ENCODE measurements at places on chromosomes 3 and 15.

DNA sequence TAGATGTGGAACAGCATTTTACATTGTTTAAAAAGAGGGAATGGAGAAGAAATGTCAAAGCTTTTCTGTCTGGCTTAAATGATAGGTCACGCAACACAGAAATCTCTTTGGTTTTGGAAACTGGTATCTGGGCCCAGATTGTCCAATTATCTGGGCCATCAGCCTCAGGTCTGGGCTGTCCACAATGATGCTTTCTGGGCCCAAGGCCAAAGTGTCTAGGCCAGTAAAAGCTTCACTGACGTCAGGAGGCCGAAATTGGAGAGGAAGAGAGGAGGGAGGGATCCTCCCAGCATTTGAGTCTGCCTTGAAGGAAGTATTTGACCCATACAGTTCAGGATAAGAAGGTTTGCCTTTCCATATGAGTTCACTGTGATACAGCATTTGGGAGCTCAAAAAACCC is 60.7 kb upstream of the ALDH1A3 start:
- no peak for DNase-seq

- no peak for DNase-seq
Observed at GRCh38 chr15:68986322-68986721, 28.2 kb upstream of the NOX5 start.

DNA sequence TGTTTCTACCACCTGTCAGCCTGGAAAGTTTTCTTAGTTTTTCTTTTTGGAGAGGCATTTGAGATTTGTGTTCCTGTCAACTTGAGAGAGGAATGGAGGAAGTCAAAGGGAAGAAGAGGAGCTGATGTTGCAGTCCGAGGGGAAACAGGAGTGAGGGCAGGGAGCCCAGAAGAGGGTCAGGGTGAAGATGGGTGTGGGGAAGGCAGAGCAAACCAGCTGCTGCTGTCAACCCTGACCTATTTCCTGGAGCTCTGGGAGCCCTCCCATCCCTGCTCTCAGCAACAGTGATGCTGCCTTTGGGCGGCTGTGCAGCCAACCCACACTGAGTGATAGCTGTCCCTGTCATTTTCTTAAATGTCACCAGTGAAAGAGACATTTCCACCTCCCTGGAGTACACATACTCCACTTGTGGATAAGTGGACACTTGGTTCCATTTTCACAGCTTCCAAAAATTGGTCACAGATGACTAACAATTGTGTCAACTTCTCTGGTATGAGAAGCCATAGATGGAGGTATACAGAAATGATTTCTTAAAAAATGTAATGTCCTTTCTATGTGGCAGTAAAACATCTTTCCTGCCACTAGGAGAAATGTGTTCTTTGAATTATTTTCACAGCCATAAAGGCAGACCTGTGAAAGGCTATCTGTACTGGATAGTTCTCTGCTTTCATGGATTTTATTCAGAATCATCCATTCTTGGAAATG is 556.3 kb upstream of the TBL1XR1 start:
- no peak for DNase-seq

- DNase-seq, result no peak
Observed at GRCh38 chr3:18657858-18658820, 233.0 kb upstream of the SATB1 start.

GRCh38 chr3:129485721-129486663 is 42.4 kb upstream of the RHO start:
- DNase-seq, result no peak

- DNase-seq, result no peak
Observed at GRCh38 chr15:34258151-34258550, 33.3 kb downstream of the EMC4 start.

- DNase-seq, result no peak
Observed at GRCh38 chr3:61885414-61885813, 324.0 kb downstream of the PTPRG start.

GRCh38 chr3:107945417-107946094 is 145.3 kb downstream of the CD47 start:
- DNase-seq, result no peak

DNA sequence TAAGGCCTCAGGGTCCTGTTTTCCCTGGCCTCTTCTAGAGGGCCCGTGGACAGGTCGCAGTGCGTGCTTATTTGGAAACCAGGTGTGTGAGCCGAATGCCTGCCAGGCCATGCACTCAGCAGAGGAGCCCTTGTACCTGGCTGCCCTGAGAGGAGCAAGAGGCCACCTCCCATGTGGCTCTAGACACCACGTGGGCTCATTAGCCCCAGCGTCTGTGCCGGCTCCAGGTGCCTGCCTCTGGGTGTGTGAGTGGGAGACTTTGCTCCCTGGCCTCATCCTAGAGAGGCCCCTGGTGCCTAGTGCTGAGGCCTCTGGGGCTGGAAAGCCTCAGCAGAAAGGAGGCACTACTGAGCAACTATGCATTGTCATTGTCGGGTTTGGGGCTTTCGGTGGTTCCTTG is 50.4 kb downstream of the KLF13 start:
- no peak for DNase-seq

GRCh38 chr3:183745300-183746098 is 47.9 kb downstream of the YEATS2 start:
- DNase-seq, result no peak

- DNase-seq, result no peak
Observed at GRCh38 chr3:144763878-144764454, 792.3 kb downstream of the DIPK2A start.

- no peak for DNase-seq
Observed at GRCh38 chr15:55954862-55955605, 38.4 kb downstream of the NEDD4 start.

DNA sequence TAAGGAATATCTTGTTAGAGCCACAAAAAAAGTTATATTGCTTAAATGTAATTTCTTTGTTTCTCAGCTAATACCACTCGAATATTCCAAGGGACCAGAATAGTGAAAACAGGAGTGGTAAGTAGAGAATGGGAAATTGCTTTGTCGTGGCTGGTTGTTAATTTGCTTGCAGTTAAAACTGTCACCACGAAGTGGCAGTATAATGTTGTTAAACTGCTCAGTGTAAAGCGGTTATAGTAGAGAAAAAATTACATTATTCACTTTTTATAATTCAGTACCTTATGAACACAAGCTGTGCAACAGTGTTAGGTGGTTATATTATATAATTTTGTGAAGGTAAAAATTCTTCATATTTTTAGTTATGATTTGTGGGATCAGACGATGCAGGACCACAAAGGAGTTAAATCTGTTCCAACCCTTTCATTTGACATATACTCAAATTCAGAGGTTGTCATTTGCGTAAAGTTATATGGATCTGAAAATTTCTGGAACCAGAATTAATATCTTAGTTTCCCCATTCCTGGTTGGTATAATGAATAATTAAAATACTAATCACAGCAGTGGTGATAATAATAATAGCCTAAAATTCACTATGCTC is 171.8 kb downstream of the FEZF2 start:
- DNase-seq, result no peak

- DNase-seq, result no peak
Observed at GRCh38 chr3:121821421-121822199, 13.2 kb downstream of the IQCB1 start.

DNA sequence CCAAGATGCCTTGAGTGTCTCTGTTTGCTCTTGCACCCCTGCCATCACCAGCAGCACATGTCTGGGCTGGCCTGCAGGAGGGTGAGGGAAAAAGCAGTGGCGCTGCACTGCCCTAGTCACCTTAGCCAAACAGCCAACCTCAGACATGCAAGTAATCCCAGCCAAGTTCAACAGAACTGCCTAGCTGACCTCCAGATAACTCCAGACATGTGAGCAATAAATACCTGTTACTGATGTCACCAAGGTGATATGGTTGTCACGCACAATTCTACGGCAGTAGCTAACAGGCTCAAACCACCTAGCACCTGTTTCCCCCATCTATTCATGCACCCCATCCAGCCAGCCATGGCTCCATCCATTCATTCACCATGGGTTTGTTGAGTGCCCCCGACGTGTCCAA is 99.9 kb downstream of the SRGAP3 start:
- no peak for DNase-seq

DNA sequence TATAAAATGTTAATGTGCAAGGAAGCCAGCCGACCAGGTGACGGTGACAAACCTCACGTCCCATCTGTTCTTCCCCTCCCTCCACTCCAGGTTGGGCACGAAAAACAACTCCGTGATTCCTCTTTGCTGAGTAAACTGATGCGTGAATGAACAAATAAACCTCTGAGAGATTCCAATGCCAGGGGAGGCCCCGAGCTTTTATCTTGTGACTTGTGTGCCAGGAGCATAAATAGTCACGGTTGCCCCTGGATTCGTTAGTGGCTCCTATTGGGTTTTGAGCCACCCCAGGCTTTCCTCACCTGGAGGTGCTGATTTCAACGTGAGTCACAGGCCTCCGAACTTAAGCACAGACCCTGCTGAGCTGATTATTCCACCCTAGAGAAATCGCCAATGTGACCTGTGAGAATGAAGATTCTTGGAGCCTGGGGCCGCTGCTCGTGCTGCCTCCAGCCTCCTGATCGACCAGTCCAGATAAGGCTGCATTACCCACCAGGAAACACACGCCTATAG is 119.2 kb downstream of the SHQ1 start:
- DNase-seq, result no peak

- no peak for DNase-seq
Observed at GRCh38 chr3:73449774-73450173, 175.0 kb downstream of the PDZRN3 start.

GRCh38 chr3:24137958-24138875 is 193.1 kb downstream of the NR1D2 start:
- DNase-seq, result no peak

DNA sequence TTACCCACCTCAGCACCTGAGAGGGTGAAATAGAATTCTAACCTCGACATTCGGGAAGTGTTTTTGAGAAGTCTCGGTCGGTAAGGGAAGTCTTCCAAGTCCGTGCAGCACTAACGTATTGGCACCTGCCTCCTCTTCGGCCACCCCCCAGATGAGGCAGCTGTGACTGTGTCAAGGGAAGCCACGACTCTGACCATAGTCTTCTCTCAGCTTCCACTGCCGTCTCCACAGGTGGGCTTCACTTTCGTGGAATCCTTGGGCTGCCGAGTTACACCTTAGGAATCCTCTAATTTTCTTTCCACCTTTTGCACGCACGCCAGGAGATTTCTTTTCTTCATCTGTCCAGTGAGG is 775 bp downstream of the CCNDBP1 start:
- no peak for DNase-seq

- no peak for DNase-seq
Observed at GRCh38 chr15:40256638-40257235, 17.9 kb downstream of the PAK6 start.

GRCh38 chr3:119073258-119074001 is 38.8 kb upstream of the IGSF11 start:
- DNase-seq, result no peak

DNA sequence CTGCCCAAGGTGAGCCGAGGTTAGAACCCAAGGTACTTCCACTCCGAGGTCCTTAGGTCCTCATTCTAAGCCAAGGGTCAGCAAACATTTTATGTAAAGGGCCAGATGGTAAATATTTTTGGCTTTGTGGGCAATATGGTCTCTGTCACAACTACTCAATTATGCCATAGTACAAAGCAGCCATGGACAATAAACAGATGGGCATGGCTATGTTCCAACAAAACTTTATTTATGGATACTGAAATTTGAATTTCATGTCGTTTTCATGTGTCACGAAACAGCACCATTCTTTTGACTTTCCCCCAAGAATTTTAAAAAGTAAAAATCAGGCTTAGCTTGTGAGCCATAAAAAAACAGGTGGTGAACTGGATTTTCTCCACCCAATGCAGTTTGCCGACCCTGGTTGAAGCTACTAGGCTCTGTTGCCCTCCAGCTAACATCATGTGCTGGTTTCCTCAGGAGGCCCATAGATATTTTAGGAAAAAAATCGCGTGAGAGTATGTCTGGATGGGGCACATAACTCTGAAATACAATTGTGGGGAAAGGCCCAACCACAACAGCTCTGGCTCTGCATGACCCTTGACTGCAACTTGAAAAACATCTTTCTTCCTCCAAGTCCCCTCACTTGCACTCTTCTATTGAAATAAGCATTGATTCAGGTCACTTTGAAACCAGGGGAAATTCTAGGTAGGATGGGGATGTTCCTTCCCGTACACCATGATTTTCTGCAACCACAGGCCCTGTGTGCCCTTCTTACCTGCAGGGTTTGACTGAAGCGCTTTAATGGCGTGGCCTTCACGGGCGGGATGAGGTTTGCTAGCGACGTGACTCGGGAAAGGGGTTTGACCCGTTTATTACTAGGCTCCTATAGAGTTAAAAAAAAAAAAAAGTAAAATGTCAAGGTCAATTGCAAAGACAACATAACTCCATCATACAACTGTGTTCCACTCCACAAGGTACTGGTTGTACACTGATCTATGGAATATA is 28.5 kb downstream of the ARHGEF3 start:
- DNase-seq, result no peak

- DNase-seq, result no peak
Observed at GRCh38 chr3:156181509-156181908, 61.1 kb downstream of the KCNAB1 start.

DNA sequence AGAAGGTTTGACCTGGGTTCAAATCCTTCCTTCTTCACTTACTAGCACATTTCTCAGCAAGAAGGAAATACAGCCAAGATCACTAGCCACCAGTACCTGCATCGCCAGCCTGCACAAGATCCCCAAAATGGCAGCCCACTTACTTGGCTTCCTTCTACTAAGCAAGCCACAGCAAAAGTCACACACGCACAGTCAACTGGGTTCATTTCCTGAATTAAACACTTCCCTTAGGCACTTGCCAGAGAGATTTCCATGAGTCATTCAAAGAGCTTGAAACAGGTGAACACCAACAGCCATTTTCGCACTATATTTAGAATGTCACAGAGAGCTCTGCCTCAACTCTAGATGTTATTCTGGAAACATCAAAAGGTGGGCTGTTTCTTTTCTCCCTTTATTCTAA is 42.6 kb downstream of the MGLL start:
- no peak for DNase-seq

GRCh38 chr3:28672406-28672805 is 323.8 kb upstream of the AZI2 start:
- no peak for DNase-seq

DNA sequence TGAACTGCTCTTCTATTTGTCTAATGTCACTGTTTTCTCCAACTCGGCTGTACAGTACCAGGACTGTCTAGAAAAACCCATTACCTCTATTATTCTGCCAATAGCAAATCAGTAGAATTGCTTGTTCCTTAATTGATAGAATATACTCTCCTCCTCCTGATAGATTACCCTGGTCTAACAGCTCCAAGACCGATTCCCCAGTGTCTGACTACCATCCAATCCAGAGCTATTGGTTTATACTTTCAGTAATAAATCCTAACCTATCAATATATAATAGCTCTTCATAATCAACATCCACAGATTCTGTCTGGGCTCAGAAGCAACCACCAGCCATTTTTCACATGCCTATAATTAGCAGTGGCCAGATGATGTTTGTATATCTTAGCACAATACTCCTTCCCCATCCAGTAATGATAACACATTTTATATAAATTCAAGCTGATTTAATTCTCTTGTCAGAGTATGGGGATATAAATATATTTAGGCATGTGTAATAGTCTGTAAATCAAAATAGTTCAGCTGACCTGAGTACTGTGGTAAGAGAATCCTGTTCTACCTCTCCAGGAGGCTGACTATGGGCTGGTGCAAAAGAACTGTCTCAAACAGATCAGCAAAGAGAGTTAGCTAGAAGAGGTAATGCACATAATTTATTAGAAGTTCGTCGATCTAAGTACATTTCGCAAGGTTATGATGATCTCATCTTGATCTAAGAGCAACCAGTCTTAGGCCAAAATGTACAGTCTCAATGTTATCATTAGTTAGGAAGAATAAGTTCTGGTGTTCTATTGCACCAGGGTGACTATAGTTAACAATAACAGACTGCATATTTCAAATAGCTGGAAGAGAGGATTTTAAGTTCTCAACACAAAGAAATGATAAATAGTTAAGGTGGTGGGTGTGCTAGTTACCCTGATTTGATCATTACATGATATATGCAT is 193.4 kb downstream of the SHOX2 start:
- no peak for DNase-seq

GRCh38 chr3:148612278-148612677 is 85.4 kb upstream of the AGTR1 start:
- no peak for DNase-seq
